ENCODE measurements at places on chromosomes 16 and 17.
A peak's percentile ranks its signal among the peaks of the same experiment; 100 is the strongest.

GRCh38 chr17:13429201-13429600 lies 172.5 kb downstream of the HS3ST3A1 start:
- DNase-seq = no peak

GRCh38 chr16:86455116-86455515 lies 55.2 kb upstream of the FOXF1 start:
- no peak for DNase-seq

- no peak for DNase-seq
Measured at GRCh38 chr17:61947367-61948078, 19.7 kb upstream of the INTS2 start.

DNA sequence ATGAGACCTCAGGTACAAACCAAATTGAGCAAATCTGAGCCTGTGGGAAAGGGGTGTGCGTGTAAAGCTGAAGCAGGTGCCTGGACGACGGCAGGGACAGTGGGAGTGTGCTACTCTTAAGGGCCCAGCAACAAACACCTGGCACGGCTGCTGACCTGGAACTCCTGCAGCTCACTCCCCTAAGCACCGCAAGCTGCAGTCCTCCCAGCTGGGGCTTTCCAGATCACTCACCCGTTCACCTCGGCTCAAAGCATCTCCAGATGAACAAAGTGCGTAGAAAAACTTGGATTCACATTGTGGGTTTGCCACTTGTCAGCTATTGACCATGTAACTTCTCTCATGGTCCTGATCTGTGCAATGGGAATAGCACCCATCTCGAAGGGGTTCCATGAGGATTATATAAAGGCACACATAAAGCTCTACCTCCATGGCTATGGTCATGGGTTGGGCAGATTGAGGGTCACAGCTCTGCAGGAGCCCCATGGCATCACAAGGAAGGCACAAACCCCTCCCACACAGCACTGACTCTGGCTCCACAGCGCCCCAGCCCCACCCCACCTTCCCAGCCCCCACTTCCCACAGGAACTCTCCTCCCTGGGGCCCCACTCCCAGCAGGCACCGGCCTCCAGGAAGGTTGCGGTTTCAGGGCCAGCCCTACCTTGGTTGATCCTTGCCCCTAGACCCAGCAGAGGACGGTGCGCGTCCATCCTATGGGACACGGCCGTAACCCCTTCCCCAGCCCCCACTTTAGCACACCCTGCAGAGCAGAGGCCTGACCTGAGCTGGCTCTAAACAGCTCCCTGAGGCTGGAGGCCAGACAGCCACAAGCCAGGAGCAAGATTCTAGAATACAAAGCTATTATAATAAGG lies 21.9 kb downstream of the ST3GAL2 start:
- no peak for DNase-seq

DNA sequence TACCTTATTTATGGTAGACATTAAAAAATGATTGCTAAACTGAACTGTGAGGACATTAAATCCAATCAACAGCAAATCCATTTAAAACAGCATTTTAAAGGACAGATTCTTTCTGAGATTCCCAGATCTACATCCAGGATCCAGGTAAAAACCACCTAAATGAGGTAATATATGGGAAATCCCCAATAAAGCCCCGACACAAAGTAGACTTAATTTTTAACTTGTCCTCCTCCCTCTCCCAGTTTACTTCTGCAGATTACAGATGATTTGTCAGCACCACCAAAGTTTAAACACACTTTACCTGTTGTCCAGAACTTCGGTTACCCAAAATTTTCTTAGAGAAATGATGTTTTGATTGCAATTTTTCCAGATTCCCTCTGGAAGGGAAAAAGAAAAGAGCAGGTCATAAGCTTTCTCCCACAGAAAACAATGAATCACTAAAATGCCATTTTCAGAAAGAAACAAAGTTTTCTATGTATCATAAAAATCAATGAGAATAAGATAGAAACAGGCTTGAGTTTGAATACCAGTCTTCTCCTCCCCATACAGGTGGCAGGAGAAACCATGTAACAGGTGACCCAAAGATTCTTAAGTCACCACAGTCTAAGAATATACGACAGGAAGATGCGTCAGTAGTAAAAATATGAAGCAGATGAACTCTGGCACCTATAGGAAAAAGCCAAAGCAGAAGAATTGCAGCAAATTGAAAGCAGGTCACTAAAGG lies 22.8 kb downstream of the GJC1 start:
- DNase-seq = no peak

GRCh38 chr16:46745617-46746016 lies 2.5 kb downstream of the MYLK3 start:
- no peak for DNase-seq

DNA sequence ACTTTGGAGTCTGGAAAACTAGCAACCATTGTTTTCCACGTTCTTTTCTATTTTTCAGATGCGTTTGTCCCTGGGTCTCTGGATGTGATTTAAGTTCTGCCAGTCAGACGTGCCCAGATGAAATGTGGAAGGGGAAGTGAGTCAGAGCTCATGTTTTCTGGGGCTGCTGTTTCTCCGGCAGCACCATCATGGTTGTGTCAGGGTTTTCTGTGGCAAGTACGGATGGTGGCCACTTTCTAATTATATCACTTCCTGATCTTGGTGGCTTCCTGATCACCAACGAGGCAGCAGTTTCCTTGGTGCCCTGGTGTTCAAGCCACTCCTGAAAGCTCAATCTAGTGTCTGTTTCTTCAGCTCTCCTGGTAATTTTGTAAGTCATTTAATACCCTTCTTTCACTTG lies 31.4 kb upstream of the PMFBP1 start:
- peak; percentile 86 for DNase-seq

DNA sequence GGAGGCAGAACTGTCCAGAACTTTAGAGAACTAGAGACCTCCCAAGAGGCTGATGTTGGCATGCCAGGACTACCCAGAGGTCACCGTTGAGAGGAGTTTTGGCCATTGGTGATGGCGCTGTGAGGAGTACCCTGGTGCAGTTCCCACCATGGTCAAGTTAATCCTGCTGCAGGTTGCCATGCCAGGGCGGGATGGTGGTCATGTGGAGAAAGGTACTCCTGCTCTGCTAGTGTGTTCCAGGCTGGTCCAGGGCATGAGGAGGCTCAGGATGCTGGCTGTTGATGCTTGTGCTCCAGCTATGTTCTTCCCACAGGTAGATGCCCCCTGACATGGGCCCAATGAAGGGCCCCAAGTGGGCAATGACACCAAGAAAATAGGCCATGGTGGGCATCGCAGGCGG lies 4.1 kb upstream of the PHF12 start:
- DNase-seq = no peak

GRCh38 chr16:20410121-20410723 lies 888 bp downstream of the ACSM5 start:
- peak; percentile 70 for DNase-seq

DNA sequence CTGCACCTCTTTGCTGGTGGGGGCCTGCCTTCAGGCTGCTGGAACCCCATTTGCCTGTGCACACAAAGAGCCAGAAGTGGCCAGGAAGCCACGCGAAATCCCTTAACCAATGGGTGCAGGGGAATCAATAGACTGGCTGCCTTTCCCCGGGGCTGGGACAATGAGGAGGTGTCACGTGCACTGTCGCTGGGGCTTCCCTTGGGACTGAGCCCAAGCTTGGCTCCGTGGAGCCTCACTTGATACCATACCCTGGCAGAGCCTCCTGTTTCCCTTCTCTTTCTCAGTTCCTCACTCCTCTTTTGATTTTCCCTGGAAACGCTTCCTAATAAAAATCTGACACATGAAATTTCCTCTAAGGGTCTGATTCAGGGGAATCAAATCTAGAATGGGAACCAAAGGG lies 38.8 kb upstream of the C16orf82 start:
- DNase-seq = no peak

DNA sequence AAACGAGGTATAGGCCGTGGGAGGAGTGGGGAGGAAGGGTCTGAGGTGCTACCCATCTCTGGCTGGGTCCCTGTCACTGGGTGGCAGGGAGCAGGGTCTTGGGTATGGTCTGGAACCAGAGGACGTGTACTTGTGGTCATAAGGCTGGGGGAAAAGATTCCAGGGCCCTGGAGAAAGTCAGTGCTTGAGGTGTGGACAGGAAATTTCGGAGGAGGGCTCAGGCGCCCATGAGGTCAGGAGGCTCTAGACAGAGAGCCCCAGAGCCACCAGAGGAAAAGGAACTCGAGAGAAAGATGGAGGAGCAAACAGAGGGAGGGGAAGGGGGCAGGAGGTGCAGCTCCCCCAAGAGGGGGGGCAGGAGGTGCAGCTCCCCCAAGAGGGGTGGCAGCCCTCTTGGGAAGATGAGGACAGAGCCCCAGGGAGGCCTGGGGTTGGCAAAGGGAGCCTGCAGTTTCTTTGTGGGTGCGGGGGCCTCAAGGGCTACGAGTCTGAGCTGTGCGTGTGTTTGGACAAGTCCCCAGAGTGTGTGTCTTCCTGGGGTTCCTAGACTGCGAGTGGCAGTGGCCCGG lies 683 bp upstream of the SLC7A6 start:
- DNase-seq = no peak

DNA sequence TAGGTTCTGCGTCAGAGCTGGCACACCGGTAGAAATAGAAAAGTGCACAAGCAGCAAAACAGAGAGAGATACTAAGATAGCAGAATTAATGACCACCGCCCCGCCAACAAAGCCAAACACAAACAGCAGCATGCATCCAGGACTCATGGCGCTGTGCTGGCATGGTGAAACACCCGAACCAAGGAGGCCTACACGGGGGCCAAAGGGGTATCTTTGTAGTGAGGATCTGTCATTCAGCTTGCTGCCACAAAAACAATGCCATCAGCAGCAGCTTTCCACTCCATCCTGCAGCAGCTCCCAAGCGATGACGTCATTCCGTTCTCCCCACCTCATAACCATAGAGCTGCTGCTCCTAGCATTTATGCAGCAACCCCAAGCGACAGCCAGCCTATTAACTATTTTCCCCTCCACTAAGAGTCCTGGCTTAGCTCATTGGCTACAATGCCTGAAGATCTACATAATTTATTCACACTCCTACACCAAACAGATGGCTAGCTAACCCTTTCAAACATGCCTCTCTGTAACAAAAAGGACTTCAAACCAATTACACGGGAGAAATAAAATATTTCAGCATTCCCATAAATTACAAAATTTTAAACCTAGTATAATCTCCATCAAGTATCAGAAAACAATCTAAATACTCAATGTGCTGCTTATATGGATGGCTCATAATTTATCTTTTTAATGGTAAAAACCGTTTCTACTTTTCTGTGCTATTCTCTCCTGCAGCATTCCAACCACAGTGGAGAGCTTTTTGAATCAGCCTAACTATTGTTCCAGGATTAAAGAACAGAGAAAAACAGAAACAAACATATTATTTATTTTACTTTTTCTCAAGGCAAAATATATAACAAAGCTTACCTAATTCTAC lies 73.9 kb downstream of the SPAG9 start:
- no peak for DNase-seq

Measured in inflammatory macrophage treated with lipopolysaccharide for 1 hour (primary cell).